ENCODE measurements at places on chromosomes 5 and 9.
A peak's percentile ranks its signal among the peaks of the same experiment; 100 is the strongest.

- no peak for DNase-seq
- no peaks in the 10 kb centered on the region for H3K4me1 ChIP-seq
- H3K4me3 ChIP-seq = no peak overlapping the region
- no peaks in the 10 kb centered on the region for H3K36me3 ChIP-seq
- H3K27ac ChIP-seq = no peak overlapping the region
Measured at GRCh38 chr9:113953531-113953930, 77.4 kb downstream of the ZNF618 start.

GRCh38 chr5:83400701-83401100 lies 70.8 kb upstream of the VCAN start:
- H3K4me3 ChIP-seq = no peak overlapping the region
- H3K4me1 ChIP-seq = peaks cover 8% of the 10 kb centered on the region
- DNase-seq = no peak
- H3K36me3 ChIP-seq = no peaks in the 10 kb centered on the region
- no peaks in the 10 kb centered on the region for H3K27me3 ChIP-seq

GRCh38 chr5:59423021-59423420 lies 470.5 kb downstream of the PDE4D start:
- H3K4me3 ChIP-seq = no peak overlapping the region
- H3K4me1 ChIP-seq = no peaks in the 10 kb centered on the region
- H3K36me3 ChIP-seq = no peaks in the 10 kb centered on the region
- no peaks in the 10 kb centered on the region for H3K27me3 ChIP-seq
- no peak overlapping the region for H3K27ac ChIP-seq

GRCh38 chr9:123637945-123638634 lies 282.1 kb downstream of the CRB2 start:
- H3K36me3 ChIP-seq = no peaks in the 10 kb centered on the region
- peak; percentile 57 for DNase-seq
- H3K27me3 ChIP-seq = no peaks in the 10 kb centered on the region

GRCh38 chr9:113343732-113344231 lies 3.7 kb upstream of the WDR31 start:
- H3K27ac ChIP-seq = peak overlapping the region; percentile 62
- DNase-seq = peak; percentile 60
- peaks cover 2% of the 10 kb centered on the region for H3K27me3 ChIP-seq
- no peak overlapping the region for H3K4me3 ChIP-seq
- H3K4me1 ChIP-seq = peaks cover 32% of the 10 kb centered on the region

DNA sequence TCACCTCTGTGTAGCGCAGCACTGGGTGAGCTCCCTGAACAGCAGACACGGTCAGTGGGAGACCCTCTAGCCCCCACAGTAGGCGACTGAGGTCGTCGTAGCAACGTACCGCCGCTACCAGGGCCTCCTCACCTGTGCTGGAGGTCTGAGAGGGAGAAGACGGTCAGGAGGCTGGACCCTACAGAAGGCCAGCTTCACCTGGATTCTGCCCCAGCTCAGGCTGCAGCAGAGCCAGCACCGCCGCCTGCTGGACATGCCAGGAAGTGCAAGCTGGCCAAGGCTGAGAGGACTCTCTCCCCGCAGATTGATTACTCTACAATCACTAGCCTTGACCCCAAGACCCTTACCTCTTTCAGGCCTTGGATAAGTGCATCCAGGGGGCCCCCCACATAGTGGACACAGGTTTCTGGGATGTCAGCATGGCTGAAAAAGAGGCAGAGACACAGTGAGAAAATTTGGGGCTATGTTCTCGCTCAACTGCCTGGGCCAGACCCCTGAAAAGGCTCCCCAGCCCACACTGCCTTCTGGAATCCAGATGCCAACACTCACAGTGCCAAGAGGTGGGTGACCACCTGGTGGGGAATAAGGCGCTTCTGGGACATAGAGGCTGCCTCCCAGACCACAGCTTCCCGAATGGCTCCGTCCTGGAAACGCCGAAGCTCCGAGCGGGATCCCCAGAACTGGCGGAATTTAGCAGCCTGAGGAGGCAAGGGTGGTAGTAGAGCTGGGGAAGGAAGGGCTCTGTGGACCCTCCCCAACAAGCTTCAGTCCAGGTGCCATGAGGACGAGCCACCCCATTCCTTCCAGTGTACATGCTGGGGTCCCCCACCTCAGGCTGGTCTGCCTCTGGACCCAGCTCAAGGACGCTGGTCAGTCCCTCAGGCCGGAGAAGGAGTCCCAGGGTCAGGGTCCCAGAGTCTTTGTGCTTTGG lies 6.9 kb downstream of the NOL6 start:
- H3K27ac ChIP-seq = no peak overlapping the region
- H3K4me3 ChIP-seq = no peak overlapping the region
- H3K4me1 ChIP-seq = peaks cover 6% of the 10 kb centered on the region
- H3K36me3 ChIP-seq = peaks cover 92% of the 10 kb centered on the region
- DNase-seq = peak; percentile 58

GRCh38 chr9:86246752-86247161 lies 12.7 kb downstream of the C9orf153 start:
- H3K4me1 ChIP-seq = peaks cover 12% of the 10 kb centered on the region
- no peak overlapping the region for H3K4me3 ChIP-seq
- no peaks in the 10 kb centered on the region for H3K36me3 ChIP-seq
- no peaks in the 10 kb centered on the region for H3K27me3 ChIP-seq

DNA sequence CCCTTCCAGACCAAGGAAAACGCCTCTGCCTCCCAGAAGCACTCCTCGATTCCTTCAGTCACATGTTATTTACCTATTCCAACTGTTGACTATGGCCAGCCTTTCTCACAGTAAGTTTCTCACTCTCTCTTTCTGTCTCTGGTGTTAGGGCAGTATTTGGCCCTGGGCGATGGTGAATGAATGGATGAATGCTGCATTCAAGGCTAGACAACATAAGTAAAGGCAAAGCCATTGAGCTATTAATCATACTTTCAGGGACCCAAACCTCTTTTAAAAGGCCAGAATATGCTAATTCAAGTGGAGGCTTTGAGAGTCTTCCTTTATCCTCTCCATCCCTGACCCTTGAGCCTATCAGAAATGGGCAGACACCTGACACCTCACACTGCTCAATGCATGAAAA lies 78.5 kb downstream of the SEC61B start:
- H3K36me3 ChIP-seq = no peaks in the 10 kb centered on the region
- H3K27me3 ChIP-seq = no peaks in the 10 kb centered on the region
- H3K4me1 ChIP-seq = no peaks in the 10 kb centered on the region
- H3K27ac ChIP-seq = no peak overlapping the region

GRCh38 chr9:71987471-71988371 lies 72.7 kb downstream of the C9orf57 start:
- no peak overlapping the region for H3K27ac ChIP-seq
- no peak for DNase-seq
- no peaks in the 10 kb centered on the region for H3K36me3 ChIP-seq

DNA sequence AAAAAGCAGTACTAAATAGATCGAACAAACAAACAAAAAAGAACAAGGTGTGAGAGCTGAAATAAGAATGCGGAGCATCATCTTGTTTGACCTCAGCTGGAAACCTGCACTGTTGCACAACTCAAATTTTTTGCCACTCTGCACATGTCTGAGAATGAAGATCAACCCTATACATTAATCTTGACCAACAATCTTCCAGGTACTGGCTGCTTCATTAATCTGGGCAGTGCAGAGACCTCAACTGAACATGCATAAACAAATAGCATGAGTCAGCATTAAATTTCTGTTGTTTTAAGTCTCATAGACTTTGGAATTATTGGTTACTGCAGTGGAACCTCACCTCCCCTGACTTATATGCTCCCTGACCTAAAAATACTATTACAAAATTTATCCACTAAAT lies 114.6 kb upstream of the FTMT start:
- H3K4me1 ChIP-seq = peaks cover 13% of the 10 kb centered on the region
- H3K27ac ChIP-seq = no peak overlapping the region
- no peaks in the 10 kb centered on the region for H3K36me3 ChIP-seq
- H3K4me3 ChIP-seq = no peak overlapping the region

DNA sequence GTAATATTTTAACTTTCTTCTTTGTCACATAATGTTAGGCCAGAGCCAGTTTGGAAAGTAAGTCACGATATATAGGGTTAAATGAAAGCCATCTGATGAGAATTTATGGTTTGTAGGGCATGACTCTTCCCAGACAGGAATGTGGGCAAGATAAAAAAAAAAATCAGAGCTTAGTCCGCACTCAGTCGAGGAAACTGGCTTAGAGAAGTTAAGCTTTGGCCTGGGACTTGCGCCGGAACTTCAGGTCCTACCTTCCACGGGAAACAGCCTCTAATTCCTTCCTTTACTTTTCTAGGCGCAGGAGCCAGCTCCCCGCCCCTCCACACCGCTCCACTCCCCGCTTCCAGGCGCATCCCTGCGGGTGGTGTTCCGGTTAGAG lies 475 bp downstream of the DDX31 start:
- H3K36me3 ChIP-seq = peaks cover 5% of the 10 kb centered on the region
- H3K27me3 ChIP-seq = no peaks in the 10 kb centered on the region
- peaks cover 38% of the 10 kb centered on the region for H3K4me1 ChIP-seq
- no peak for DNase-seq

GRCh38 chr9:6150483-6150882 lies 65.1 kb upstream of the IL33 start:
- no peak overlapping the region for H3K27ac ChIP-seq
- no peaks in the 10 kb centered on the region for H3K36me3 ChIP-seq
- H3K4me3 ChIP-seq = no peak overlapping the region
- H3K4me1 ChIP-seq = no peaks in the 10 kb centered on the region

GRCh38 chr5:87807783-87808182 lies 395.1 kb upstream of the CCNH start:
- no peak overlapping the region for H3K4me3 ChIP-seq
- H3K4me1 ChIP-seq = no peaks in the 10 kb centered on the region
- H3K27ac ChIP-seq = no peak overlapping the region
- H3K36me3 ChIP-seq = no peaks in the 10 kb centered on the region
- DNase-seq = no peak

DNA sequence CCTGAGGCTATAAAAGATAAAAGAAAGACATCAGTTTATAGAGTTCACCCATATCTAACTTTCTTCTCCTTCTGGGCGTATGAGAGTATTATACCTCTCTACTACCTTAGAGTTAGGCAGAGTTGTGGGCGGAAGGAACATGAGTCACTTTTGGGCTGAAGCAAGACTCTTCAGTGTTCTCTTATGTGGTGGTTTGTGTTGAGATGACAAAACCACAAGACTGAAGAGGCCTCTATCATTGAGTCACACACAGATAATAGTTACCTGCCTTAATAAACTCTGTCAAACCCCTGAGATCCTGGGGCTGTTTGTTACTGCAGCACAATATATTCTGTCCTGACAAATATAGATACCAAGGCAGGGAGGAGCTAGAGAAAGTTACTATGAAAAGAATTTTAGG lies 184.2 kb downstream of the EFNA5 start:
- peak; percentile 63 for DNase-seq
- H3K4me3 ChIP-seq = no peak overlapping the region
- H3K27ac ChIP-seq = no peak overlapping the region

DNA sequence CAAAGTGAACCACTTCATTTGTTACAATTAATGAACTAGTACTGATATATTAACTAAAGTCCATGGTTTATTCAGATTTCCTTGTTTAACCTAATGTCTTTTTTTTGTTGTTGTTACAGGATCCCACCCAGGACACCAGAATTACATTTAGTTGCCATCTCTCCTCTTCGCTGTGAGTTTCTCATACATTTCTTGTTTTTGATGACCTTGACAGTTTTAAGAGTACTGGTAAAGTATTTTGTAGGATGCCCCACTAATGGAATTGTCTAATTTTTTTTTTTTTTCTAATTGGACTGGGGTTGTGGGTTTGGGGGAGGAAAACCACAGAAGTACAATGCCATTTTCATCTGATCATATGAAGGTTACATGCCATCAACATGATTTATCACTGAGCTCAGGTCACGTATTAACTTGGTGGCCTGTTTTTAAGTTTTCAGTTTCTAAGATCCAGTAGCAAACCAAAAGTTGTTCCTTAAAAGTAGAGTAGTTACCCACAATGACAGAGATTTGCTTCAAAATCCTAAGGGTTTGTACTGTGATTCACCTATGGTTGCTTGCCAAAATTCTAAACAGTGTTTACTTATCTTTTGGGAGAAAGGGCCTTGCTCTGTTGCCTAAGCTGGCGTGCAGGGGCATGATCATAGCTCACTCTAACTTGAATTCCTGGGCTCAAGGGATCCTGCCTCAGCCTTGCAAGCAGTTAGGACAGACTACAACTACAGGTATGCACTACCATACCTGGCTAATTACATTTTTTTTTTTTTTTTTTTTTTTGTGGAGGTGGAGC lies 4.5 kb upstream of the OTULIN start:
- H3K4me3 ChIP-seq = no peak overlapping the region
- H3K27me3 ChIP-seq = no peaks in the 10 kb centered on the region
- H3K4me1 ChIP-seq = peaks cover 15% of the 10 kb centered on the region
- H3K36me3 ChIP-seq = no peaks in the 10 kb centered on the region
- H3K27ac ChIP-seq = no peak overlapping the region
- DNase-seq = no peak

DNA sequence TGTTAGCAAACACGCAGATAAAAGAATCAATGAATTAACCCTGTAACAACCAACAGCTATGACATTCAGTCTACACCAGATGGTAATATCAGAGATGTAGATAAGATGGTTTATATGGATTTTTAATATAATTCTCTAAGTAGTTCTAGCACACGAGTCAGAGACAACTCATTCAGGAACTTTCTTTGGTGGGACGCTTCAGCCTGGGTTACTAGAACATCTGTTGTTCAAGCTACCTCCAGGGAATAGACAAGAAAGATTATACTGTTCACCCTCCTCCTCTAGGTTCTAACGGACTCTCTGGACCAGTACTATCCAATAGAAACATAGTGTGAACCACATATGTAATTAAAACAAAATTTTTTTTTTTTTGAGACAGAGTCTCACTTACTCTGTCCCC lies 73.8 kb downstream of the RAPGEF1 start:
- DNase-seq = no peak
- H3K4me1 ChIP-seq = peaks cover 23% of the 10 kb centered on the region
- no peak overlapping the region for H3K4me3 ChIP-seq
- H3K27me3 ChIP-seq = no peaks in the 10 kb centered on the region
- no peak overlapping the region for H3K27ac ChIP-seq
- H3K36me3 ChIP-seq = no peaks in the 10 kb centered on the region

- H3K27ac ChIP-seq = peak overlapping the region; percentile 77
- no peaks in the 10 kb centered on the region for H3K27me3 ChIP-seq
- peaks cover 73% of the 10 kb centered on the region for H3K4me1 ChIP-seq
- no peak for DNase-seq
- H3K4me3 ChIP-seq = no peak overlapping the region
Measured at GRCh38 chr5:40404613-40405012, 275.1 kb upstream of the PTGER4 start.

- no peak overlapping the region for H3K27ac ChIP-seq
- H3K4me3 ChIP-seq = no peak overlapping the region
- H3K4me1 ChIP-seq = no peaks in the 10 kb centered on the region
- DNase-seq = no peak
- no peaks in the 10 kb centered on the region for H3K27me3 ChIP-seq
- no peaks in the 10 kb centered on the region for H3K36me3 ChIP-seq
Measured at GRCh38 chr5:29016067-29016466, 1977.7 kb upstream of the CDH9 start.

GRCh38 chr5:17355586-17356346 lies 138.3 kb downstream of the BASP1 start:
- H3K27me3 ChIP-seq = no peaks in the 10 kb centered on the region
- DNase-seq = no peak
- no peak overlapping the region for H3K27ac ChIP-seq
- no peaks in the 10 kb centered on the region for H3K4me1 ChIP-seq
- no peaks in the 10 kb centered on the region for H3K36me3 ChIP-seq

- H3K4me3 ChIP-seq = no peak overlapping the region
- H3K4me1 ChIP-seq = peaks cover 17% of the 10 kb centered on the region
- H3K27me3 ChIP-seq = no peaks in the 10 kb centered on the region
- H3K36me3 ChIP-seq = no peaks in the 10 kb centered on the region
- DNase-seq = no peak
Measured at GRCh38 chr5:160618286-160618685, 196.6 kb downstream of the PTTG1 start.
